Fibroblast of gingiva (primary cell): ENCODE measurements at places on chromosomes 12 and 14.

GRCh38 chr12:68568922-68569569, 41.7 kb upstream of the RAP1B start:
- DNase-seq = no peak

DNA sequence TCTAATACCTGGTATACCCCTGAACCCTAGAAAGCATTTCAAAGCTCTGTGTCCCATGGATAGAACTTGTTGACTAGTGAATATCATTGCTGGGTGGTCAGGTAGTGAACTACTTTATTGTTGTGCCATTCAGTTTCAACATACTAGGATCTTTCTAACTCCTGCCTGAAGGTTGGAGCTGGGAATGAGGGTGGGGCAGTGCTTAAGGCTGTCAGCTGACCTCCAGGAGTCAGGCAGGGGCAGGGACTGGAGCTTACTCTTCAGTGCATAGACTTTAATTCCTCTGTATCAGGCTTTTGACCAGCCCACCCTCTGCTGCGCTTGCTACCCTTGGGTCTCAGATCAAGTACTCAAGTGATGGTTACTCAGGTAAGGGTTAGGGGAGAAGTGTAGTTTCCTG, 102.6 kb upstream of the RFX4 start:
- DNase-seq = no peak

- peak; percentile 62 for DNase-seq
Measured at GRCh38 chr14:103520657-103521437, 1.8 kb downstream of the CKB start.

DNA sequence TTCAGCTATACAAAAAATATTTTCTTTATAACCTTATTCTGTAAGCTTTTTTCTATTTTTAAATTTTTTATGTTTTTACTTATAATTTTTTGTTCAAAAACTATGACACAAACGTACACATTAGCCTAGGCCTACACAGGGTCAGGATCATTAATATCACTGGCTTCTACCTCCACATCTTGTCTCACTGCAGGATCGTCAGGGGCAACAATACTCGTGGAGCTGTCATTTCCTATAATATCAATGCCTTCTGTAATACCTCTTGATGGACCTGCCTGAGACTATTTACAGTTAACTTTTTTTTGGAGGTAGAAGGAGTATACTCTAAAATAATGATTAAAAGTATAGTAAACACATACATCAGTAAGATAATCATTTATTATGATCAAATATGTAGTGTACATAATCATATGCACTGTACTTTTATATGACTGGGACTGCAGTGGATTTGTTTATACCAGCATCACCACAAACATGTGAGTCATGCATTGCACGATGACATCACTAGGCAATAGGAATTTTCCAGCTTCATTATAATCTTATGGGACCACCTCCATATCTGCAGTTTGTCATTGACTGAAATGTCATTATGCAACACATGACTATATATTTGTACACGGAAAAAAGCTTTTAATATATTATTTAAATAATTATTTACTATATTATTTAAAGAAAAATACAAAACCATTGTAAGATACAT, 18.5 kb upstream of the PMCH start:
- DNase-seq = peak; percentile 56

- peak; percentile 65 for DNase-seq
Measured at GRCh38 chr14:54738009-54738408, 164.6 kb downstream of the GCH1 start.
